ENCODE measurements at places on chromosomes 7 and 10.

DNA sequence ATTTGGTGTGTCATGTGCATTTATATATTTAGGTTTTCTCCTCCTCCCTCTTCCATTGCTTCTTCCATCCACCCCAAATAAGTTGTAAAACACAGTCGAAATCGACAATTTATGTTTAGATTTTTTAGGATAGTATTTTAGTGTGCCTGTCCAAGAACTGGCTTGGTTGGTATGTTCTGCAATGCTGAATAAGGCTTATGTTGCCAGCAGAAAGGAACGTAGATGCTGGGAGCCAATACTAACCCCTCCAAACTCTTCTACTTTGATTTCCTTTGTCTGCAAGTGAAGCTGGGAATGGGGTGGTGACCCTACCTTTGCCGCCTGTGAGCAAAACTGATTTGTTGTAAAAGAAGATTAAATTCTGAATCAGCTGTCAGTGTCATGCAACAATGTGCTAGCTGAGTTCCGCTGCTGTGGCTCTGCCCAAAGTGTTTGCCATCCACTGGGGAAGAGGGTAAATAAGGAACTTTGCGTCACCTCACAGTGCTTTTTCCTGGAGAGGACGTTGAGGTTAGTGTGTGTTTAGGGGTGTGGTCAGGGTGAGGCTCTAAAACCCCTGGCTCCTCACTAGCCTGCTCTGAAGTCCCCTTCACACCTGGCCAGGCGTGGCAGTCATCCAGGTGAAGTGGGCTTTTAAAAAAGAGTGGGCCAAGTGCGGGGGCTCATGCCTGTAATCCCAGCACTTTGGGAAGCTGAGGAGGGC is 44.4 kb downstream of the TACC2 start:
- DNase-seq: no peak

DNA sequence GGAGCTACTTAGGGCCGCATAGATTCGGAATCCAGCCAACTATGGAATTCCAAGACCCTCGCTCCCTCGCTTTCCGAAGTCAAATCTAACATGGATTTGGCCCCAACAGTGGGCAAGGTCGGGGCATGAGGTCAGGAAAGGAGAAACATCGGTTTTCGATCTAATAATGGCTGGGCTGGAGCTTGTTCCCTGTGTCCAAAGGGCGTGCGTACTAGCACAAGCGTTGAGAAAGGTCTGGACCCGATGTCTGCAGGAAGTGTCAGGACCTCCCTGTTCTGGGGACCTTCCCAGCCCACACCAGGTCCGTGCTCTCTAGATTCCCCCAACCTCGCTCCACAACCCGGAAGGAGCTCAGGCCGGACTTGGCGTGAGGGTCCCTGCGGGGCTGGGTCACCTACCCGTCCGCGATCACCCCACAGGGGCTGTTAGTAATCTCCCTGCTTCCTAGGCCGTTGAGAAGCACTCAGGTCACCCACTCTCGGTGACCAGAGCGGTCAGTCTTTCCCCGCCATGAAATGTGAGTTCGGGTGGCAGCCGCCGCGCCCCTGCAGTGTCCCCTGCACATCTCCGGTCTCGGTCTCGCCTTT is 4.8 kb downstream of the FEZF1 start:
- no peak for DNase-seq

GRCh38 chr10:102796407-102797176 is 40.6 kb downstream of the CYP17A1 start:
- no peak for DNase-seq

- DNase-seq: no peak
Observed at GRCh38 chr7:155880721-155881120, 68.5 kb upstream of the SHH start.

- DNase-seq: no peak
Observed at GRCh38 chr10:11612021-11613001, 861 bp upstream of the USP6NL start.

DNA sequence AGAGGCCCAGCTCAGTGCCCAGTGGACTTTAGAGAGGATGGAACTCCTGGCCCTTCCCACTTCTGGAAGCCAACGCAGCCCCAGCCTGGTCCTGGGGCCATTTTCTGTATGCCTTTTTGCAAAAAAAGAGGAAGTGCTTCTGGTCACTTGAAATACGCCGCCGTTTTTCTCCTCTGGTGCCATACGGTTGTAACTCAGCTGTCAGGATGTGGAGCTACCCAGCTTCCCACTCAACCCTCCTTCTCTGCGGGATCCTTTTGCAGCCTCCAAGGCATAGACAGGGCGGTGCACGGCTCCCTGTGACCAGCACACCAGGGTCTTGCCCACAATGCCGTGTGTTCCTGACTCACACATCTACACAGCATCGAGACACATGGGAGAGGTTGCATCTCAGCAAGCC is 369.6 kb downstream of the TCERG1L start:
- no peak for DNase-seq

DNA sequence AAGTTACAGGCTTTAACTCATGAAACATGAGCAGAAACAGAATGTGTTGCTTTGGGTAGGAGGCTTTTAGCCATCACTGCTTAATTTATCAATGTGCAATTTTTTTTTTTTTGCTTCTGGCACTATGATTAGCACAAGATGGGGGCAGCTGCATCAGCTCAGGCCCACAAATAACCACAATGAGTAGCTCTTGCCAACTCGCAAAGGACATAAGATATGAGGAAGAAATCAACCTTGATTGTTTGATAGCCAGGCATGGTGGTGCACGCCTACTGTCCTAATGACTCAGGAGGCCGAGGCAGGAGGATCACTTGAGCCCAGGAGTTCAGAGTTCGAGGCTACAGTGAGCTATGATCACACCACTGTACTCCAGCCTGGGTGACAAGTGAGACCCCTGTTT is 12.3 kb downstream of the NOD1 start:
- DNase-seq: no peak
